ENCODE measurements at places on chromosomes 4 and X.

GRCh38 chrX:112678831-112679230, 907 bp downstream of the LHFPL1 start:
- DNase-seq, result no peak

DNA sequence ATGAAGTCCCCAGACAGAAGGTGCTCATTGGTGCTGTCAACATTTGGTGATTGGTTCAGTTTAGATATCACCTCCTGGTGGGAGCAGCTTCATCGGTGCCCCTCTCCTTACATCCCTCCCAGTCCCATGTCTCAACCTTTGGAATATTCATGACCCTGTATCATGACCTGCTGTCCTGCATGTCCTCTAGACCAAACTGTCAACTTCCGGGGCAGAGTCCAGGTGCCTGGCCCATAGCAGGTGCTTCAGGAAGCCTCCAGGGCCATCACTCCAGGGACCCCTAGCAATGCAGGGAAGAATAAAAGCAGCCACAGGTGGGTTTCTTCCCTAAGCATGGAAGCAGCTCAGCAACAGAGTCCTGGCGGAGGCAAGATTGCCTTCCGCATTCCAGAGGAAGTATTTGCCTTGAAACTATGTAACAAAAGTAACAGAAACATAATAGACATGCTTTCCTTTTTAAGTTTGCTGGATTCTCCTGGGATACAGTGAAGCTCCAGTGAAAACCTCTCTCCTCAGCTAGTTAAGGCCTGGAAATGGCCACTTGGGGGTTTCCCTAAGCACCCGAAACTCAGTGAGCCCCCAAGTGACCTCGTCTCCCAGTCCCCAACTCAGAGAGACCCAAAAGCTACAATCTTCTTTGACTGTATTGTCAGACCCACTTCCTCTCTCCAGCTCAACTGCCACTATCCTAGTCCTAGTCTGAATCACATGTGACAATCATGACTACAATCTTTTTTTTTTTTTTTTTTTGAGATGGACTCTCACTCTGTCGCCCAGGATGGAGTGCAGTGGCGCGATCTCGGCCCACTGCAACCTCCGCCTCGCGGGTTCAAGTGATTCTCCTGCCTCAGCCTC, 1.3 kb upstream of the ATP6AP1 start:
- peak; percentile 33 for DNase-seq

GRCh38 chr4:3295837-3296624, 3.2 kb downstream of the RGS12 start:
- DNase-seq, result no peak

GRCh38 chrX:9656277-9656676, 109.4 kb downstream of the GPR143 start:
- DNase-seq, result no peak

GRCh38 chrX:34379891-34380290, 247.8 kb upstream of the FAM47A start:
- no peak for DNase-seq

DNA sequence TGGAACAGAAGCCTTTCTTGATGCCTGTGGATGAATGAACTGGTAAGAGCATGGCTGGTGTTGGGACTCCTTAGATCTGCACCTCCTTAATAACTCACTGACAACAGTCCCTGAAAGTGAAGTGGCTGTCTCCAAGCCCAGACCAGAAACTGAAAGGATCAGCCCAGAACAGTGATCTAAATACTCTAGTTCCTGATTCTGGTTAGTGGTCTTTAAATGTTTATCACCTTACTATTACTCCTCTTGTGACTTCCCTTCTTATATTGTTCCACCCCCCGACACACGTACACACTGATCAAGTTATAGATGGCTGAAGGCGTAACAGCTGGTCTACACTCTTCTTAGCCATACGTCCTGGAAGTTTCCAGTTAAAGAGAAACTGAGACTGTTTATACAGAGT, 33.8 kb upstream of the ARMCX2 start:
- DNase-seq, result no peak

DNA sequence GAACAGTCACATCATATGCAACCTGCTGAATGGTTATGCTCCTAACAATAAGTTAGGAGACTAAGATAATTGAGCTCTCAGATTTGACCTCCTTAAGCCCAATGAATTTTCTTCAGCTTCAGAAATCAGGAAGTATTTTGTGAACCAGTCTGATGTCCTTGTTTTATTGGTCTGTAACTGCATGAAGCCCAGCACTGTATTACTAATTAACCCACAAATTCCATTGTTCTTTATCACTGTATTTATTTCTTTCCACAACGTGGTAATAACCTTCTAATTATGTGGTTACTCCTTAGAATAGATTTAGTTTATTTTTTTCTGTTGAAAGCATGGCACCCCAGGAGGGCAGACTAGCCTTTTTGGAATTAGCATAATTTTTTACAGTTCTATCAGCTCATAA, 3.9 kb upstream of the MFAP3L start:
- DNase-seq, result no peak

GRCh38 chr4:6402566-6403399, 69.6 kb downstream of the PPP2R2C start:
- DNase-seq, result no peak

Measured in suppressor macrophage treated with lipopolysaccharide for 1 hour (primary cell).